ENCODE measurements at places on chromosomes 4 and X. TPM values are rescaled to one million over a fixed set of nuclear protein-coding genes. Genes with fewer than 3 reads are reported as not detected.

GRCh38 chrX:133415276-133416105 lies at the start of gene GPC4:
TSS of gene GPC4 (minus strand) at chrX:133415489. CDS start at chrX:133414965, 524 bp downstream.
- no peak for DNase-seq

- no peak for DNase-seq
These were observed 139.2 kb downstream of the LINC00632 start for GRCh38 chrX:140848800-140849199.

DNA sequence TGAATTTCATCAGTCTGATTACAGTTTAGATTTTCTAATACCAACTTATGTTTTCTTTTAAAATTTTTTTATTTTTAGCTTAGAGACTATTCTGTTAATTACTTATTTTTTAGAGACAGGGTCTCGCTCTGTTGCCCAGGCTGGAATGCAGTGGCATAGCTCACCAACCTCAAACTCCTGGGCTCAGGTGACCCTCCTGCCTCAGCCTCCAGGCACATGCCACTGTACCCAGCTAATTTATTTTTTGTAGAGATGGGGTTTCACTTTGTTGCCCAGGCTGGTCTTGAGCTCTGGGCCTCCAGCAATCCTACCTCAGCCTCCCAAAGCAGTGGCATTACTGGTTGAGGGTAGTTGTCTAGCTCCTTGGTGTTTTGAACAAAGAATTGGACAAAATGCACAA lies 102.0 kb downstream of the KLHL8 start:
- DNase-seq: no peak

DNA sequence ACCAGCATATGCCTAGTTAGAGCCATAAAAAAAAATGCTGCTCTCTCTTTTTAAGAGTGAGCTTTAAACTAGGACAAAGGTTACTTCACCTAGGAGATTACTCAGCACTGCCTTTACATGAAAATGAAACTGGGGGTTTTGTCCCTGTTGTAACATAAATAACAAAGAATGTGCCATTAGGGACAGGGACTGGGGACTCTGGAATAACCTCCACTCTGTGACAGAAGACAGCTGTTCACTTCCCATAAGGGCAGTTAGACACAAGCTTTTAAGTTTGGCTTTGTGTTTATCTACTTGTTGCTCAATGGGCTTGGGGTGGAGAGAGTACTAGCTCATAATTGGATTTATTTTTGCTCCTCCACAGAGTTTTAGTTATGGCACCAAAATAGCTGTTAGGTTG lies 11.9 kb downstream of the ENPEP start:
- no peak for DNase-seq

DNA sequence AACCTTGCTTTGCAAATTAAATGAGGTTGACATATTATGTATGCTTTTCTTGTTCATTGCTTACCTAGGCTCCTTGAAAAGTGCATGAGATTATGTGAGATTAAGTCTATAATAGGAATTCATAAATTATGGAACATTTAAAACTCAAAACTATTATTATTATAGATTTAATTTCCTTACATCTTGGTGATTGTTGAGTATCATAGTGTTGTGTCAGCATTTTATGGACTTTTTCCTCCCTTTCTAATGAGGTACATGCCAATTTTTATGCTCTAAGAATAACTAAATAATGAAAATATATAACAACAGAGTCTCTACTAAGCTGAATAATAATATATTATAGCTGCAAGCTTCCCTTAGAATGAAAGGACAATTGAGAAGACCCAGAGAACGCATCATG lies 848.8 kb upstream of the AADAT start:
- DNase-seq: no peak

GRCh38 chr4:88439161-88439760 lies 17.7 kb upstream of the HERC5 start:
- DNase-seq: no peak

DNA sequence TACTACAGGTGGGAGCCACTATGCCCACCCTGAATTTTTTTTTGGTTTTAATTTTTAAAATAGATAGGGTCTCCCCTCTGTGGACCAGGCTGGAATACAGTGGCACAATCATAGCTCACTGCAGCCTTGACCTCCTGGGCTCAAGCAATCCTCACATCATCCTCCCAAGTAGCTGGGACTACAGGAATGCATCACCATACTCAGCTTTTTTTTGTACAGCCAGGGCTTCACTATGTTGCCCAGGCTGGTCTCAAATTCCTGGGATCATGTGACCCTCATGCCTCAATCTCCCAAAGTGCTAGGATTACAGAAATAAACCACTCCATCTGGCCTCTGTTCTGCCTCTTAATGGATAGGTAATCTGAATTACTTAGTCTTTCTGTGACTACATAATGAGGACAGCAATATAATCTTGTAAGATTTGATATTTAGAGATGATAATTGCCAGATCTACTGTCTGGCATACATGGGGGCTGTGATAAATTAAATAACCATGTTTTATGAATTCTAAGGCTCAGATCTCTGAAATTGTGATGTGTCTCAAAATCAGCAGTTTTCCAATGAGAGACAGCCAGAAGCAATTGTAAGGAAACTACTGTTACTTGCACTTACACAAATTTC lies 26.7 kb downstream of the PDS5A start:
- no peak for DNase-seq

The LEF1 gene
- total RNA-seq: 3.2 TPM

The TMEM47 gene
- total RNA-seq: 36.1 TPM

The GAGE12H gene
- total RNA-seq: not detected

The GLOD5 gene
- total RNA-seq: not detected

The DKK2 gene
- total RNA-seq: 0.50 TPM
